ENCODE measurements at places on chromosomes 5 and 9.

- no peak for DNase-seq
Measured at GRCh38 chr5:61813361-61813760, 481.3 kb downstream of the ZSWIM6 start.

DNA sequence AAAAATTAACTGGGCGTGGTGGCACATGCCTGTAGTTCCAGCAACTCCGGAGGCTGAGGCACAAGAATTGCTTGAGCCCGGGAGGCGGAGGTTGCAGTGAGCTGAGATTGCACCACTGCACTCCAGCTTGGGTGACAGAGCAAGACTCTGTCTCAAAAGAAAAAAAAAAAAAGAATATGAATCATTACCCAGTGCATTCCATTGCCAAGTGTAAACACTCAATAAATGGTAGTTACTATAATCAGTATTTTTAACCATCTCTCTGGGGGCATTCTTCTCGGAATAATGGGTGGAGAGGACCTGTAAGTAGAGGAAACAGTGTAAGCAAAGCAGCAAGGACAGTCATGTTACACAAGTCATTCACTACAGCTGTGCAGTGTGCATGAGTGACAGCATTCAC, 13.8 kb upstream of the RANBP17 start:
- DNase-seq: no peak

DNA sequence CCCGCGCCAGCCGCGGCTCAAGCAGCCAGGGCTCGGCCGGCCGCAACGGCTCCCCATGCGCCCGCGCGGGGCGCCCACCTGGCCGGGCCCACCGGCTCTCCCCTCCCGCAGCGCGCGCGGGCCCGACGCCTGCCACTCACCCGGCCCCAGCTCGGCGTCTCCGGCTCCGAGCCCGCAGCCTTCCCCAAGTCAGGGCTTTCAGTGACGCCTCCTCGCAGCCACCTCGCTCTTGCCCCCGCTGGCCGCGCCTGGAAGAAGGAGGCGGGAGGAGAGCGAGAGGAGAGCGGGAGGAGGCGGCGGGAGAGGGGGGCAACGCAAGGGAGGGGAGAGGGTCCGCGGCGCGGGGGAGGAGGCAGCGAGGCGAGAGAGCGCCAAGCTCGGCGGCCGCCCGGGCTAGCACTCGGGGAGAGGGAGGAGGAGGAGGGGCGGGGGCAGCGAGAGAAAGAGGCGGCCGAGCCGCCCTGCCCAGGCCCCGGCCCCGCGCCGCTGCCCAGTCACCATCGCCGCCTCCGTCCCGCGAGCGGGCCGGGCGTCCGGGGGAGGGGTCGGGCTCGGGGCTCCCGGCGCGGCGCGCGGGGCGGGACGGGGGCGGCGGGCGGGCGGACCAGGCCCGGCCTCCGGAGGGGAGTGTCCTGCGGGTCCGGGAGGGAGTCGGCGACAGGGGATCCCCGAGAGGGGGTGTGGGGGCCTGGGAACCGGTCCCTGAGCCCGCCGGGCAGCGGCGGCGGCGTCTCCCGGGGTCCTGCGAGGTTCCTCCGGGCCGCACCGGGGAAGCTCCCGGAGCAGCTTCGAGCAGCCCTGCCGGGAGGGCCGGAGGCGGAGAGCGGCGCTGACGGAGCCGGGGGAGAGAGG, at the start of gene LHFPL2:
Gene LHFPL2, minus strand, starts transcription at position 414 of the 852 bp plus-strand sequence. CDS start 138,559 bp downstream, outside the sequence.
- DNase-seq: peak; percentile 58

DNA sequence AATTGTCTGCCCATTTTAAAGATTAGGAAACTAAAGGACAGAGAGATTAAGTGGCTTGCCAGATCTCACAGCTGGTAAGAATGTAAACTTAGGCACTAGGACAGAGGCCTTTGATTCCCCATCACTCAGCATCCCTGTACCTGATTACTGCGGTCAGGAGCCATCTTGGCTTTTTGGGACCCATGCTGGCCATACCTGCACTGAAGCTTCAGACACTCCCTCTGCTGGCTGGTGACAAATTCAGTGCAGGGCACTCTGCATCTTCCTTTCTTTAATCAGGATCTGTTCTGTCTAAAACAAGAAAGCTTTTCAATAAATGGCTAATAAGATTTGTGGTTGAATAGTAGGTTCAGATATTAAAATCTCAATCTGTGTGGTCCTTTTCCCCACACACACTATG, 215.5 kb upstream of the RORB start:
- no peak for DNase-seq

GRCh38 chr5:109304309-109304708, 105.5 kb downstream of the PJA2 start:
- no peak for DNase-seq

DNA sequence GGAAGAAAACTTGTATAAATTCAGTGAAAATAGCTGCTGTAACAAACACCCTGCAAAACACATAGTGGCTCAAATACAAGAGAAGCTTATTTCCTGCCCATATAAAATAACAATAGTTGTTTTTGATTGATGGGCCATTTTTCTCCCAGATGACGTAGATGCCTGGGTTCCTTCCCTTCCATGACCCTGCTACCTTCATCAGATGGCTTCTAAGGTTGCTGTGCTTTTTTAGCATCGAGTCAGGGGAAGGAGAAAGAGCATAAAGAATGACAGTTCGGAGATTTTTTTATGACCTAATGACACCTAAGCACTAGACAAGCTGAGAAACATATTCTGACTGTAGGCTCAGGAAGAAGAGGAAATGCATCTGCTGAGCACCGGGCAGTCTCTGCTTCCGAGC, 34.7 kb upstream of the DPYSL3 start:
- DNase-seq: no peak

DNA sequence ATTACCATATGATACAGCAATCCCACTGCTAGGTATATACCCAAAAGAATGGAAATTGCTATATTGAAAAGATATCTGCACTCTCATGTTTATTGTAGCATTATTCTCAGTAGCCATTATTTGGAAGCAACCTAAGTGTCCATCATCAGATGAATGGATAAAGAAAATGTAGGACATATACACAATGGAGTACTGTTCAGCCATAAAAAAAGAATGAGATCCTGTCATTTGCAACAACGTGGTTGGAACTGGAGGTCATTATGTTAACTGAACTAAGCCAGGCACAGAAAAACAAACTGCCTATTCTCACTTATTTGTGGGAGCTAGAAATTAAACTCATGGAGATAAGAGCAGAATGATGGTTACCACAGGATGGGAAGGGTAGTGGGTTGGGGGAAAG, 63.1 kb upstream of the TTC23L start:
- no peak for DNase-seq

- no peak for DNase-seq
Measured at GRCh38 chr5:83265318-83265717, 188.0 kb downstream of the XRCC4 start.

GRCh38 chr9:33489066-33489465, 15.3 kb upstream of the NOL6 start:
- DNase-seq: no peak

- DNase-seq: peak; percentile 77
Measured at GRCh38 chr5:157594257-157594656, 18.7 kb upstream of the ADAM19 start.

DNA sequence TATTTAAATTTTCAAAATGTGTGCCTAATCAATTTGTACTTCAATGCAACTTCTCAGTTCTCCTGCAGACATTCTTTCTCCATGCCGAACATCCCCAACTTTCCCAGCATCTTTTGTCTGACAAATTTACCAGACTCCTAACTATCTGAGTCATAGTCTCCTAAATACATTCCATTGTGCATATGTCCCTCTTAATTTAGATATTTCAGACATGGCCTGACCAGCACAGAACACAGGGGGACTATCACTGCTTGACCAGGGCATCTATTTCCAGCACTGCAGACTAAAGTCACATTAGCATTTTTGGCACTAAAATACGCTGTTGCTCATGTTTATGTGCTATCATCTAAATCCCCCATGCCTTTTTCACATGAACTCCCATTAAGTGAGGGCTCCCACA, 71.9 kb downstream of the ITGA1 start:
- no peak for DNase-seq

DNA sequence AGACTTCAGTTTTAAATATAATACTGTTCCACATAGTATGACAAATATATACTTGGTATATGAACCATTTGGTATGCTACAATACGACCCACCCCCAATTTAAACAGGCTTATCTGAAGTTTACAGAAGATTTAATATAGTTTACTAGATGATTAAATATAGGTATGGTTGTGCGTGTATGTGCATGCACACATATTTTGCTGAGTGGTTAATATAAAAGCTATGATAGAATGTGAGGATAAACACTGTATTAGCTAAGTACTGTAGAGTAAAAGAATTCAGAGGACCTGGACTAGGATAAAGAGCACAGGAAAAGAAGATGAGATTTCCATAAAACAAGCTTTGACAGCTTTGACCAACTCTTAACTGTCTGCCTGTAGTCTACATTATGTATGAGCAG, 356.7 kb downstream of the PDE4D start:
- DNase-seq: no peak

DNA sequence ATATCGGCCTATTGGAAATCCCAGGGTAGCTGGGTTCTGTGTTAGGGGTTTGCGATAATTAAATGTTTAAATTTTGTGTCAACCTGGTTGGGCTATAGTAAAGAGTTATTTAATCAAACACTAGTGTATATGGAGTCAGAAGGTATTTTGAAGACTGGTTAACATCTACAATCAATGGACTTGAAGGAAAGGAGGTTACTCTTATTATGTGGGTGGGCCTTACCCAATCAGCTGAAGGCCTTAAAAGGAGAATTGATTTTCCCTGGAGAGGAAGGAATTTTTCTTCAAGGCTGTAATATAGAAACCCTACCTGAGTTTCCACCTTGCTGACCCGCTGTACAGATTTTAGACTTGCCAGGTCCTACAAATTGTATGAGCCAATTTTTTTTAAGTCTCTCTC, 411.4 kb downstream of the IRX1 start:
- no peak for DNase-seq

DNA sequence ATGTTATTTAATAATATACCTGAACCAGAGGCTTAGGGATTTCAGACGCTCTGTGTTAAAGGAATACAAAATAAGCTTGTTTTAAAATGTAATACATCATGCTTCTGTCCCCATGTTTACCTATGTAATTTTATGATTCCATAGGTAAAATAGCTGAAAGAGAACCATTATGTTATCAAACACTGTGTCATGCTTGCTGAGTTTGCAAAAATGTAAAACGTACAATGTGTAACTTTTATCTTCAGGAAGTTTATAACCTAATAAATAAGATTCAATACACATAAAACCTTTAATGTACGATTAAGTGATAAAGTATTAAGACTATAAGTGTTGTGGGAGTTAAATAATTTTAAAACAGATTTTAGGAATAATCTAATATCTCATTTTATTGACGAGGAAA, 94.1 kb downstream of the COMMD10 start:
- DNase-seq: no peak

DNA sequence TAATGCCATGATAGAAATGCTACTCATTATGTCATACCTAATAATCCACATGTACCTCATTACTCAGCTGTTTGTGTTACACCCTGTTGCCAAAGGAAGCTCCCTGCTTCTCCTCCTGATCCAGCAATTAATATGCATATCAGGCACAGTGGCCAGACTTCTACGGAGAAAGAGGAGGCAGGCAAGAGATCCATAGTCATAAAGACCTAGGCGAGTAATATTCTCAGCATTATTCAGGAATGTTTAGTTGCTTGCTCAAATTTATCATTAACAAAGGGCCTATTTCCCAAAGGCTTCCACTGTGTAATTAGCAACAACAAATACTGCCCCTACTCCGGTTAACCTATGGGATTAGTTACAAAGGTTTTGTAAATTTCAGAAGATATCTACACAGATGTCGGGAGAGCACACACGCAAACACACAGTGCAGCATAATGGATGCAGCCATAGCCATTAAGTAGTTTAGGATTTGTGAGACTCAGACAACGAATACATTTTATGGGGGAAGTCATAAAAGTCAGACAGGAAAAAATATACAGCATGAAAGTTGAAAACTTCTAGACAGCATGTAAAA, 192.6 kb downstream of the EFNA5 start:
- no peak for DNase-seq

DNA sequence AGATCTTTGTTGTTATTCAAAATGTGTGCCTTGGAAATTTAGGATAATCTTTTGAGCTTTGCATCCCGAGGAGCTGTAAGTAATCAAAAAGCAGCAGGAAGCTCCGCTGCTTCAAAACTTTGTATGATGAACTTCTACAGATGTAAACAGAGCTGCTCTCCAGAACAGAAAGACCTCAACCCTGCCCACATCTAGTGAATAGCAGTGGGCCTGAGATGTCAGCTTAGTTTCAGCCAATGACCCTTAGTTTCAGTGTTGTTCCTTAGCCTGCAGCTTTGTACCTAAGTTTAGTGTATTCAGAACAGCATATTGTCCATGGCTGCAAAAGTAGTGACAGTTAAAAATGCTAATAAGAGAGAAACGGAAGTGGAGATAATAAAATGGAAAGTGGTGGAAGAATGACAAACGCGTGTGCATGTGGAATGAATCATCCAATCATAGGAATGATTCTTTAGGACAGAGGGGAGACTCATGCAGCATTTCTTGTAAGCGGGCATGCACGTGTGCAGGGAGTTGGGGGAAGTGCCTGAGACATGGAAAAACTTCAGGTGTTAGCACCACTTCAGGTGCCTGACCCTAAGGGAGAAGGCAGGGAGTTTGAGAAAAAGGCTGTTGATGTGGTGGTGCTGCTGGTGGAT, 24.9 kb downstream of the SNX24 start:
- no peak for DNase-seq

DNA sequence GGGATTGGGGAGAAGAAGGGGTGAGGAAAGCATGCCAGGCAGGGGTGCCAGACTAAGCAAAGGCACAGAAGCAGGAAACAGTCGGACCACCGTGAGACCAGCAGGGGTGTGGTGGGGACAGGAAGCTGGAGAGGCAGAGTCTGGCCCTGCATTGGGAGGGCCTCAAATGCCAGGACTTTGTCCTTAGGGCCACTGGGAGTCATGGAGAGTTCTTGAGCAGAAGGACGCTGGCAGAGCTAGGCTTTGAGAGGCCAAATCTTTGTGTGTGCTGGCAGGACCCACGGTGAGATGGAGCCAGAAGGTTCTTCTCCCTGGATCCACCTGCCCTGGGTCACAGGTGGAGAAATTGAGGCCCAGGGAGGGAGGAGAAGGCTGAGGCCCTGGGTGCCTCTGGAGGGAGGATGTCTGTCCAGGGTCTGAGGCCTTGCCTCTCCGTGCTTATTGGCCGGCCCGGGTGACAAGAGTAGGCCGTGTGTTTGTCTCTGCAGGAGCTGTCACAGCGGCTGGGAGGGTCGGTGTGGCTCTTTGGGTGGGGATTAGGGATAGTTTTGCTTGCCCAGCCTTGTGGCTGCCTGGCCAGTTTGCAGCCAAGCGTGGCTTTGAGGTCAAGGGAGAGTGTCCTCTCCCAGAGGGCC, 1.8 kb upstream of the ENG start:
- DNase-seq: no peak
